ENCODE measurements at places on chromosomes 7 and 10.

GRCh38 chr7:31100445-31100844 lies 48.3 kb downstream of the ADCYAP1R1 start:
- no peak for DNase-seq

GRCh38 chr7:24854866-24855265 lies 97.6 kb upstream of the GSDME start:
- no peak for DNase-seq

DNA sequence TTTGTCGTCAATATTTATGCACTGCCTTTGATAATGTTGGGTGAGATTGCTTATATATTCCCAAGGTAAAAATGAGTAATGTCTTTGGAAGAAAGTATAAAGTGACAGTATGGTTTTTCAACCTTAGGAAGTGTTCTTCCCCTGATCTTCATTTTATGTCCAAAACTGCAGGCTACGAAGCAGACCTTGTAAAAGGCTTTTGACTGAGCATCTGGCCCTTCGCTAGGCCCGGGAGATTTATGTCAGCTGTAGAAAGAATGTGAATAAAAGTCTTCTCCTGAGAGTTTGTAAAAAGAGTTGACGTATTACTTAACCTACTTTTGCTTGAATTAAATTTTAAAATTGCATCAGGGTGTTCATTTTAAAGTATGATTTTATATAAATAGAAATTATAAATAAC lies 116.8 kb downstream of the CPED1 start:
- no peak for DNase-seq

DNA sequence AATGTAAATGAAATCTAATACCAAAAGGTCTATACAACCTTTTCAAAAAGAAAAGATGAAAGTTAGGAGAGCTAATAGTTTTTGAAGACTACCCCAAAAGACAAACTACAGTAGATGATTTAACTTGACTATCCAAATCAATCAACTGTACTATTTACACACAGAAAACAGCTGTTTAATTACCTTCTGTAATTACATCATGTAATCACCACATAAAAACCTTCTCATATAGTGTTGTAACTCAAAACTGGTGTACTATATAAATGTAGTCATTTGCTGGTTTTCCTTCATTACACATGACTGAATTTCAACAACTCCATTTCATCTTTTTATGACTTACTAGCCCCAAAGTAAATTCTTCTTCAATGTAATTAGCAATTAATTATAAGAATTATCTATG lies 4.5 kb downstream of the RTKN2 start:
- DNase-seq = no peak

DNA sequence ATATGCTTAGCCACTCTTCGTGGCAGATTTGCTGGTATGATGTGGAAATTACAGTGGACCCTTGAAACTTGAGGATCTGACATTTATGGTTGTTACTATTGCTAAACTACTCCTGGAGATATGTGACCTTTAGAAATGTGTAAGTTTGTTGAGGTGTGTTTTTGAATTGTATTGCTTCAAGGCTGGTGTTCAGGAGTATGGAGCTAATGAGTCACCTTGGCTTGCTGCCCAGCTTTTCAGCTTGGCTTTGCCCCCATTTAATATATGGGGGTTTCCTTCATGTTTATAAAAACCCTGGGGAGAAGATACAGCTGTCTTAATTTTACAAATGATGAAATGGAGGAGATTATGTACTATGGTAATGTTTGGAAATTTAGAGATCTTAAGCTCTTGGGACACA lies 11.6 kb downstream of the HBP1 start:
- DNase-seq = no peak

DNA sequence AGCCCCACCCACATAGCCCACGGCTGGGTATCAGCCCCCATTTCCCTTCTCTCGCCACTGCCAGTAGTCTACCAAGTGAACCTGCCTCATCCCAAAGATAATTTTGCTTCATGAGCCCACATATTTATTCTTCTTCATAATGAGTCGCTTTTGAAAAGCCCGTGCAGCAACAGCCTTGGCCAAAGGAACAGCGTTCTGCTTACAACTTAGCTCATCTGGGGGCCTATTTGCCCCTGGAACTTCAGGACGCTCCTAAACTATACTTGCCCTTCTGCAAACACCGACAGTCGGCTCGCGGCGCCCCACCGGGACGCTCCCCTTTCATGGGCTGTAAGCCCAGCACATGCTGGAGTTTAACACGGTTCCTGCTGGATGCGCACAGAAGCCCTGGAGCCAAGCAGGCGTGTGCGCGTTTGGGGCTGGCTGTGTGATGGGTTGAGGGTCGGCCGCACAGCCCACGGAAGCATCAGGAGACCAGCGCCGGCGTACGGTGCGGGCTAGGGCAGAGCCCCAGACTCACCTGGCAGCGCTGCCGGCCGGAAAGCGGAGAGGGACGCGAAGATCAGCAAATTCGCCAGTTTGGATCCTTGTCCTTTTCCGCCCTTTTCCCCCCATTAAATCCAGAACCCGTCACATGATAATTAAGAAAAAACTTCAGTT lies 370 bp downstream of the TMEM60 start:
- peak; percentile 82 for DNase-seq

GRCh38 chr7:149085866-149086265 lies 4.7 kb downstream of the ZNF786 start:
- DNase-seq = no peak

- DNase-seq = no peak
Measured at GRCh38 chr10:128221807-128222206, 95.6 kb upstream of the MKI67 start.

DNA sequence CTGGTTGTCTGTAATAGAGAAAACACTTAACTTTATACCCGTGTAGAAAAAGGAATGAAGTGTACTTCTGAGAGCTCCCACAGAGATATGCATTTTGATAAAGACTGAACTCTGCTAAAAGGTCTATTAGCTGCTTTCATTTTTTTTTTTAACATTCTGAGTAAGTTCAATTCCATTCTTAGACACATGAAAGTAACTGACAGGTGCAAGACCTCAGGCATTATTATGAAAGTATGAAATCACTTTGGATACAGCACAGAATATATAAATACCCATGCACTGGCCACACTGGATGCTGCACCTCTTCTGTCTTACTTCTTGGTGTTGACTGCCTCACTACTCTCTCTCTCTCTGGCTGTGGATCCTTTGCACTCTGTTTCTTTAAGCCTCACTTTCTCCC lies 46.2 kb downstream of the VWDE start:
- no peak for DNase-seq

DNA sequence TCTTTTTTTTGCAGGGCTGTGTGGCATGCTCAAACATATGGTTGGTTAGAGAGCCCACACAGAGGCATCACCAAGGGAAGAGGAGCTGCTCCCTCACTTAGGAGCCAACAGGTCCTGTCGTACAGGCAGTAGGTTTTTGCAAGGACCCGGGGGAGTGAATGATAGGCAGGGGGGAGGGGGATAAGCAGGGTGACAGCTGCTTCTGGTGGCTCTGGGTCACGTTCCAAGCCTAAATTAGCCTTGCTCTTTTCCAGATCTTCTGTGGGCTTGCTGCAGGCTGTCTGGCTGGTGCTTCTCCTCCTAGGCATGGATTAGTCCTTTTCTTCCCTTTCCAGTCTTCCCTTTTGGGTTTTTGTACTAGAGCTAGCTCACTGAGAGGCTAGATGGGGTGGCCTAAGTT lies 117.7 kb upstream of the PODXL start:
- DNase-seq = no peak

GRCh38 chr7:84829719-84830118 lies 357.1 kb downstream of the SEMA3D start:
- DNase-seq = no peak

DNA sequence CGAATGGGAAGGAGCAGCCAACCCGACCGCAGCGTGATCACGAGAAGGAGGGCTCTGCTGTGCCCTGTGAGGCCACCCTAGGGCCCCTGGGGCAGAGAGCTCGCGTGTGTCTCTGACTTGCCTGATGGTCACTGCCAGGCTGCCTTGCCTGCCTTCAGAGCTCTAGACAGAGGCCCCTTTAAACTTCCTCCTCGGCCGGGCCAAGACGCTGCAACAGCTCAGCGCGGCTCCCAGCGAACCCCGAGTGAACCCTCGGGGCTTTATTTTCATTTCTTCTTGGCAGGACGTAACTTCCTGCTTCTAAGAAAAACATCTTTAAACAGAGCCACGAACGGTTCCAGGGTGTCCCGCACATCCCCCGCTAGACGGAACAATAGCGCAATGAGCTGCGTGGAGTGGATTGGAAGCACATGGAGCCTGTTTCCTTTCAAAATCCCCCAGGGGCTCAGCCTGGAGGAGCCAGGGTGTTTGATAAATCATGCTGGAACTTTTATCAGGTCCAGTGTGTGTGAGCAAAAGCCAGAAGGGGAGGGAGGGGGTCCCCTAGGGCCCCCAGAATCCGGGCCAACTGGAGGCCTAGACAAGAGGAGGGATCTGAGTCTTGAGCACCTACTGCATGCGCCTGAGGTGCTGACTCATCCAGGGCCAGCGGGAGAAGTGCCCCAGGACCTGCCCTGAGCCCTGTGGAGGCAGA lies 134.1 kb upstream of the GDF10 start:
- DNase-seq = no peak

DNA sequence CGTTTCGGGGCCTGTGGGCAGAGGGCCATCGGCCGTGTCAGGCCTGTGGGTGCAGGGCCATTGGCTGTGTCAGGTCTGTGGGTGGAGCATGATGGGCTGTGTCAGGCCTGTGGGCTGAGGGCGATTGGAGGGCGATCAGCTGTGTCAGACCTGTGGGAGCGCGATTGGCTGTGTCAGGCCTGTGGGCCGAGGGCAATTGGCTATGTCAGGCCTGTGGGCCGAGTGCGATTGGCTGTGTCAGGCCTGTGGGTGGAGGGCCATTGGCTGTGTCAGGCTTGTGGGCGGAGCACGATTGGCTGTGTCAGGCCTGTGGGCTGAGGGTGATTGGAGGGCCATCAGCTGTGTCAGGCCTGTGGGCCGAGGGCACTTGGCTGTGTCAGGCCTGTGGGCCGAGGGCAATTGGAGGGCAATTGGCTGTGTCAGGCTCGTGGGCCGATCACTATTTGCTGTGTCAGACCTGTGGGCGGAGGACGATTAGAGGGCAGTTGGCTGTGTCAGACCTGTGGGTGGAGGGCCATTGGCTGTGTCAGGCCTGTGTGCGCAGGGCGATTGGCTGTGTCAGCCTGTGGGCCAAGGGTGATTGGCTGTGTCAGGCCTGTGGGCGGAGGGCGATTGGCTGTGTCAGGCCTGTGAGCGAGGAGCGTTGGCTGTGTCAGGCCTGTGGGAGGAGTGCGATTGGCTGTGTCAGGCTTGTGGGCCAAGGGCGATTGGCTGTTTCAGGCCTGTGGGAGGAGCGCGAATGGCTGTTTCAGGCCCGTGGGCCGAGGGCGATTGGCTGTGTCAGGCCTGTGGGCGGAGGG lies 54.1 kb downstream of the DYNC2I1 start:
- DNase-seq = no peak

DNA sequence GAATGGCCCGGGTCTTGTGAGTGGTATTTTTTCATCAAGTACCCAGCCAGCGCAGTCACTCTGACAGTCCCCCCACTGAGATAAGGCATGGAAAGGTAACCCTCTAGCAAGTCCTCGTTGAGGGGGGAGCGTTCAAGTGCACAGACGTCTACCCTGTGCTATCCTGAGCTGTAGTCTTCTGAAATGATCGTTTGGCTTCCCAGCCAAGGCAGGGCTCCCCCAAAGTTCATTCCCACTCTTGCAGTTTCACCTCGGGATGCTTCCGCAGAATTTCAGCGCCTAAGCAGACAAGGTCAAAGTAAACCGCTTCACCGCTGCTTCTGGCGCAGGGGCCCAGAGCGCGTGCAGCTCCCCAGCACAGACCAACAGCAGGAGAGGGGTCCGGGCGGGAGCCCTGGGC lies 1.8 kb downstream of the INSYN2A start:
- DNase-seq = no peak

DNA sequence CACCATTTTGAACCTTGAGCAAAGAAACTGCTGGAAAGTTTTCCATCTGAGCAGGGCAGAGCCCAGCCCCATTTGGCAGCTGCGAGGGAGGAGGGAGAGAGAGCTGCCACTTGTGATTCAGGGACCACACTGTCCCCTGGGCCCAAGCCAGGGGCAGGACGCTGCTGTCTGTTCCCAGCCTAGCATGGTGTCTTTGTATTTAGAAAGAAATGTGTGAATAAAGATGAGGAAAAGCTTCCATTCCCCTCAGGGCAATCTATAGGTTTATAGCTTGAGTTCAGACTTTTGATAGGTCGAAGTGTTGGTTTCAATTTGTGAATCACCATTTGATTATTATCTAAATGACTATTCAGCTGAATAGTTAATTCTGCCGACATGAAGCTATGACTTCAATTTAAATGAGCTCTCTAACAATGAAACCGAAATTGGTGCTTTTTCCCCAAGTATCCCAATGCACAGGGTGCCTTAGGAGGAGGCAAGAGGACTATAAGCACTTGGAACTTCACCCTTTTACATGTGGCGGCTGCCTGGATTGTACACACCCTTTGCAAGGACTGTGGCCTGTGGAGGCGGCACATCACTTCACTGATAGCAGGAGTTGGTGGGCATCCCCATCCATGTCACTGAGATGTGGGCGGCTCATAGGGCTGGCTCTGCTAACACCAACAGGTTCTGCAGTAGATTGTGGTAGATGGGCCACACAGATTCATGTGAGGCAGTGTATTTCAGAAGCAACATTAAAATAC lies 223.5 kb downstream of the CCDC3 start:
- no peak for DNase-seq

DNA sequence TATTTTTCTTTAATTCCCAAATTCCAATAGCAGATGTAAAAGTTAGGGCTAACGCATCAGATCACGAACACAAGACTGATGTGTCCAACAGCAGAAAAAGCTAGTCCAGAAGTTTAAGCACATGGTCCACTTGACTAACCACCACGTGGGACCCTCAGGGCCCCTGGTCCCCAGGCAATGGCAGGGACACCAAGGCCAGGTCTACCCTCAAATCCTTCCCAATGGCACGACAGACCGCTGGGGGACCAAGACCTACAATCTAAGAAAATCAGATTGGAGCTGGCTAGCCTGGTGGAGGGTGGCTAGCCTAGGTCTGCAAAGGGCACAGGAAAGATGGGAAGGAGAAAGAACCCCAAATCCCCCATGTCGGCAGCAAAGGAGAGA lies 1.5 kb downstream of the GIGYF1 start:
- DNase-seq = no peak

GRCh38 chr7:101128040-101128834 lies 1.3 kb downstream of the SERPINE1 start:
- DNase-seq = no peak

- DNase-seq = no peak
Measured at GRCh38 chr7:135366843-135367508, 133.3 kb downstream of the STRA8 start.

GRCh38 chr10:113527211-113527906 lies 25.5 kb upstream of the HABP2 start:
- no peak for DNase-seq

- DNase-seq = no peak
Measured at GRCh38 chr10:115525141-115525540, 432.0 kb downstream of the ATRNL1 start.

Data from NCI-H187 (cell line).